T-helper 17 cell (primary cell): ENCODE measurements at places on chromosomes 11 and 22. TPM values are rescaled to one million over a fixed set of nuclear protein-coding genes. Genes with fewer than 3 reads are reported as not detected.

DNA sequence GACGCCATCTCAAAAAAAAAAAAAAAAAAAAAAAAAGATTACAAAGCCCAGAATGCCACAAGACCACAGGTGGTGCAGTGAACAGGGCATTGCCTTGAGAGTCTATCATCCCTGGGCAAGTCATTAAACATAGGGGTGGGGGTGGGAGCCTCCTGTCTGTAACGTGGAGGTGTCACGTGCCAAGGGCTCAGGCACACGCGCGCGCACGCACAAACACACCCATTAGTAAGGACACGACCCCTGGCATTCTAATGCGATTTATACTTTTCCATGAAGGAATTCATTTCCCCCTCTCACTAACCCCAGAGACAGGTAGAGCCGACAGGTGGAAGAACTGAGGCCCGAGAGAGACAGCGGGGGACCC, 5.8 kb upstream of the GCAT start:
- DNase-seq = no peak

The TYR gene
- not detected for total RNA-seq

The ARHGAP8 gene
- 4.7 TPM for total RNA-seq

The MMP10 gene
- not detected for total RNA-seq

The SLC17A6 gene
- total RNA-seq = not detected

The SLC5A1 gene
- total RNA-seq = not detected

GRCh38 chr11:1032310-1032891, 4.1 kb downstream of the MUC6 start:
- DNase-seq = no peak

The BAIAP2L2 gene
- 1.3 TPM for total RNA-seq

GRCh38 chr11:1180171-1180570, 22.4 kb downstream of the MUC5AC start:
- no peak for DNase-seq

The FGF4 gene
- not detected for total RNA-seq

- DNase-seq = no peak
Observed at GRCh38 chr11:121575963-121576290, 123.2 kb upstream of the SORL1-AS1 start.

The HYLS1 gene
- total RNA-seq = 3.9 TPM

GRCh38 chr22:36771356-36772063, 4.4 kb downstream of the IFT27 start:
- DNase-seq = no peak

DNA sequence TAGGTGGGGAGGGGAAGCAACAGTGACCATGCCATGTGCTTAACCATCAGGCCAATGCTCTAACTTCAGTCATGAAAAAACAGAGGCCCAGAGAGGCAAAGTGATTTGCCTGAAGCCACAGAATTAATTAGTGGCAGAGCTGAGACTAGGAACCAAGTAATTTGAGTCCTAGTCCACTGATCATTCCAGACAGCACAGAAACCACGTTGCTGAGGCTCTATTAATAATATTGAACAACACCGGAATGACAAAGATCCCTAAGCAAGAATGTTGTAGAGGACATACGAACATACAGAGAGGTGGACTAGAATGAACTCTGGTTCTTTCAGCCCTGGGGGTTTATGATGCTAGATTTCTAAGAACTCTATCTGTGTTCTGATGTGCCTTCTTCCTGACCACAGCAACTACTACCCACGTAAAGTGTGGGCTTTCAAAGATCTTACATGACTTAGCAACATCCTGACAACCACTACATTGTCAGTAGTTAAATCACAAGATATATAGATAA, 92.3 kb downstream of the GAB2 start:
- DNase-seq = no peak

The BTBD18 gene
- total RNA-seq = not detected
